Ovary (tissue), 10 donors: ENCODE measurements at places on chromosomes 5 and 9.

- DNase-seq: no peak
- H3K4me3 ChIP-seq: no peak overlapping the region
- no peaks in the 10 kb centered on the region for H3K27me3 ChIP-seq
- H3K27ac ChIP-seq: no peak overlapping the region
Measured at GRCh38 chr9:127346584-127346983, 50.4 kb upstream of the SLC2A8 start.

DNA sequence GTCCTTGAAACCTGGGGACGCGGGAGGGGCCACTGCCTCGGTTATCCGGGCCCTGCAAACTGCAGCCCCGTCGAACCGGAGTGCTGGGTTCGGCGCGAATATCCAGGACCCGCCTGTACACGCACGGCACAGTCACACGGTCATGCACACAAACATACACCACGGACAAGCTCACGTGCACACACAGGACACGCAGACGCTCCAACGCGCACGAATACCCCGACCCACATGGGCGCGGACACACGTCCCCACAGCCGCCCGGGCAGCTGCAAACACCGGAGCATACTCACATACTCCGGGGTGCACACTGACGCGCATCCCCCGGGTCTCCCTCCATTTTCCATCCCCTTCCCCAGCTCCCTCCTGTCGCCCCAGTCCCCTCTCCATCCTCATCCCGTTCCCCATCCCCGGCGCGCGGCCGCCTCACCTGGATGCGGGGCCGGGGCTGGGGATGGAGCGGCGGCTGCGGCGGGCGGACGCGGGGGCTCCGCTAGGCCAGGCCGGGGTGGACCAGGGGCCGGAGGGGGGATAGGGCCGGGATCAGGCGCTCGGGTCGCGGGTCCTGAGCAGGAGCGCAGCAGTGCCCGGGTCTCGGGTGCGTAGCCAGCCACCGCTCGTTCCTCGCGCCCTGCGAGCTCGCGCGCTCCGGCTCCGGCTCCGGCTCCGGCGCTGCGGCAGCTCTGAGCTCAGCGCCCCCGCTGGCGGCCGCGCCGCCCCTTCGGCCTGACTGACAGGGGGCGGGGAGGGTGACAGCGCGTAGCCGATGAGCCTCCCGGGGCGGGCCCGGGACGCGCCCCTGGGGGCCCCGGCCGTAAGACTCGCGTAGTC lies at the start of the genes EIF4E1B and SNCB:
Gene EIF4E1B, plus strand, starts transcription at position 823 of the 828 bp plus-strand sequence. CDS start 12,113 bp downstream, outside the sequence.
Gene SNCB, minus strand, starts transcription at position 682 of the 828 bp plus-strand sequence. CDS start 880 bp downstream, outside the sequence.
- H3K27ac ChIP-seq: no peak within 1 kb of the TSS
- DNase-seq: no peak
- H3K4me1 ChIP-seq: peaks cover 7% of the 10 kb centered on the region
- no peaks in the 10 kb centered on the region for H3K27me3 ChIP-seq
- H3K4me3 ChIP-seq: no peak within 1 kb of the TSS

DNA sequence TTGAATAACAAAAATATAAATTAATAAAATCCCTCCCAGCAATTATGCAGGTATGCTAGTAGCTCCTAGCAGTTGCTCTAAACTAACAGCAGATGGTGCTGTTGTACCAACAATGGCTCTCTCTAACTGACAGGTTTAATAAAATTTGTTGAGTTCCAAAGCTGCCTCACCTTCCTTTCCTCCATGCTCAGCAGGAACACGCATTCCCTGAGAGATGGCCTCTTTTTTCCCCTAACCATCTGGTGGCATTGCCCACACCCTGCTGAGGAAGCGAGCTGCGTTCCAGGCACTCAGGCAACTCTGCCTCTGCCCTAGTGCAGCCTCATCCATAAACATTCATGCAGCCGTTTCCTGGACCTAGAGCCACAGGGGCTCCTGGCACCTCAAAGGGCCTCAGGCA lies 106.2 kb downstream of the KLHL3 start:
- no peak overlapping the region for H3K4me3 ChIP-seq
- DNase-seq: no peak
- H3K27ac ChIP-seq: no peak overlapping the region
- peaks cover 8% of the 10 kb centered on the region for H3K4me1 ChIP-seq

- H3K27me3 ChIP-seq: no peaks in the 10 kb centered on the region
- H3K4me1 ChIP-seq: no peaks in the 10 kb centered on the region
- H3K36me3 ChIP-seq: no peaks in the 10 kb centered on the region
- no peak overlapping the region for H3K4me3 ChIP-seq
- no peak overlapping the region for H3K27ac ChIP-seq
Measured at GRCh38 chr9:18847576-18848275, 185.3 kb downstream of the SAXO1 start.

DNA sequence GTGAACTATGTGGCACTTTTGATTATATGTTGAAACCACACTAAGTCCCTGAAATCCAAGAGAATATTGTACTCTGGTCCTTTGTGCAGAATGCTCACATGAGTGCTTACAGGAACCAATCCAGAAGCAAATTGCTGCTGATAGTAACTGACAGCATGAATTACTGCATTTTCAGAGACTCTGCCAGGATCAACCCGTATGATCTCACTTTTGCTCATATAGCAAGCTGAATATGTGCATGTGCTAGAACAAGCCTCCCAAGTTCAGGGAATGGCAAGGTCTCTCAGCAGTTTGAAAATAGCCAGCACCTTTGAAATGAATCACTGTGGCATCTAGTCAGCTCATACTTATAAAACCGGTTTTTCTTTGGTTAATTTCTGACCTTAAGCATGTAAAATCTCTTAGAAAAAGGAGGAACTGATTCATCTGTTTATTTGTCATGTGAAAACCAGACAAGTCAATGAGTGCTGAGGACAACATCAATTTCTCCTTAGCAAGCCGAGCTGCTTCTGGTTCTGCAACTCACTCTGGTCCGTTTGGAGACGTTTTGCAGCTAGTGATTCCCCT lies 215.7 kb upstream of the ELL2 start:
- no peak overlapping the region for H3K27ac ChIP-seq
- no peak overlapping the region for H3K4me3 ChIP-seq
- H3K36me3 ChIP-seq: no peaks in the 10 kb centered on the region

DNA sequence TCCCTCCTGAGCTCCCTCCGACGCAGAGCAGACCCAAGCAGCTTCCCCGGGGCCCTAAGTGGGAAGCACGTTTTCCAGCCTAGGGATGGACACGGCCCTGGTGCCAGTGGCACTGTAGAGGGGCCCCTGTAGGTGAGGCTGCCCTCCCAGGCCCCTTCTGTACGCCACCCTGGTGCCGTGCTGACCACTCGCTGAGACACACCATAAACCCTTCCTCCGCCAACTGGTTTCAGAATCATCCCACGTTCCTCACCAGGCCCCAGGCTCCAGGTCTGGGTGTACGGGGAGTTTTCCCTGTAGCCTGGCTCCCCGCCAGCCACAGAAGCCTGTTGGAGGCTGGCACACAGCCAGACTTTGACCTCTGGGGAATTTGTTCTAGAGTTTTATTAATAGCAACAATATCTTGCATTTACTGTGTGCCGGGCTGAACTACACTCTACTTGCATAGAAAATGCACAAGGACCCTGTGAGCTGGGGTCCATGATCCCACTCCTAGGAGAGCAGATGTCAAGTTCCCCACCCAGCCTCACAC lies 18.2 kb upstream of the WDR38 start:
- peak; percentile 80 for DNase-seq
- H3K27ac ChIP-seq: no peak overlapping the region
- peaks cover 9% of the 10 kb centered on the region for H3K4me1 ChIP-seq
- no peak overlapping the region for H3K4me3 ChIP-seq
- H3K27me3 ChIP-seq: no peaks in the 10 kb centered on the region

- no peak overlapping the region for H3K27ac ChIP-seq
- H3K4me1 ChIP-seq: no peaks in the 10 kb centered on the region
- H3K4me3 ChIP-seq: no peak overlapping the region
- no peaks in the 10 kb centered on the region for H3K36me3 ChIP-seq
- DNase-seq: no peak
Measured at GRCh38 chr5:77423022-77423750, 68.9 kb downstream of the WDR41 start.

DNA sequence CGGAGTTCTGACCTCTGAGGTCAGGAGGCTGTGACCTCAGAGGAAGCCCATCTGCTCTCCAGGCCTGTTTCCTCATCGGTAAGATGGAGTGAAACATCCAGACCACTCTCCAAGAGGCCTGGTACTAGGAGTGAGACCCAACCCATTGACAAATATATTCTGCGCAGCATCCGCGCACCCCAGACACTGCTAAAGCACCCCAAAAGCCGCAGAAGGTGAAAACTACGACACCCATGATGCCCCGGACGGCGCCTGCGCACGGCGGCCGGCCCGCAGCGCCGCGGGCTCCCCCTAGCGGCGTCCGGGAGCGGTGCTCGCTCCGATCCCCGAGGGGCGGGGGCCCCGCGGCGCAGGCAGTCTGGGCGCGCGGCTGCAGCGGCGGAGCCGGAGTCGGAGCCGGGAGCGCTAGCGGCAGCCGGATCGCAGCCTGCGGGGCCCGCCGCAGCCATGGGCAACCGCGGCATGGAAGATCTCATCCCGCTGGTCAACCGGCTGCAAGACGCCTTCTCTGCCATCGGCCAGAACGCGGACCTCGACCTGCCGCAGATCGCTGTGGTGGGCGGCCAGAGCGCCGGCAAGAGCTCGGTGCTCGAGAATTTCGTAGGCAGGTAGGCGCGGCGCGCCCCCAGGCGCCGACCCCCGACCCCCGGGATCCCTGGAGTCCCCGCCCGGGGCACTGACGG lies at the start of gene DNM1:
Gene DNM1, plus strand, starts transcription at position 356 of the 683 bp plus-strand sequence. Its CDS starts 92 bp downstream, at position 448.
- H3K27ac ChIP-seq: no peak within 1 kb of the TSS
- peak within 1 kb of the TSS; percentile 47 for H3K4me3 ChIP-seq
- peak; percentile 76 for DNase-seq

DNA sequence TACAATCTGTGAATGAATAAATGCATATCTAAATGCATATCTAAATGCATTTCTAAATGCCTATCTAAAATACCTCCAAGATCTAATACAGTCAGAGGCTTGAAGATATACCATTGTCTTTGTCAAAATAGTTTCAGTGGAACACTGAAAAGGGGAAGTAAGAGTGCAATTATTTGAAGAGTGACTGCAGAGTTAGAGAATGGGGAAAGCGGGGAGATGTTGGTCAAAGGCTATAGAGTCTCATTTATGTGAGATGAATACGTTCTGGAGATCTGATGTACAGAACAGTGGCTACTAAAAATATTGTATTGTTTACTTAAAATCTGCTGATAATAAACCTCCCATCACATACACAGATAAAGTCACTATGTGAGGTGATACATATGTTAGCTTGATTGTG lies 1126.2 kb upstream of the CDH9 start:
- no peaks in the 10 kb centered on the region for H3K36me3 ChIP-seq
- H3K27ac ChIP-seq: no peak overlapping the region
- H3K27me3 ChIP-seq: no peaks in the 10 kb centered on the region
- no peak for DNase-seq
- no peak overlapping the region for H3K4me3 ChIP-seq

- peak overlapping the region; percentile 59 for H3K27ac ChIP-seq
- no peaks in the 10 kb centered on the region for H3K36me3 ChIP-seq
- no peak overlapping the region for H3K4me3 ChIP-seq
- DNase-seq: no peak
- H3K4me1 ChIP-seq: peaks cover 11% of the 10 kb centered on the region
Measured at GRCh38 chr9:97564291-97565175, 63.1 kb downstream of the TMOD1 start.

- DNase-seq: no peak
- H3K27me3 ChIP-seq: no peaks in the 10 kb centered on the region
- H3K27ac ChIP-seq: no peak overlapping the region
- peaks cover 6% of the 10 kb centered on the region for H3K4me1 ChIP-seq
- no peaks in the 10 kb centered on the region for H3K36me3 ChIP-seq
Measured at GRCh38 chr9:83469722-83470121, 68.5 kb downstream of the FRMD3 start.

DNA sequence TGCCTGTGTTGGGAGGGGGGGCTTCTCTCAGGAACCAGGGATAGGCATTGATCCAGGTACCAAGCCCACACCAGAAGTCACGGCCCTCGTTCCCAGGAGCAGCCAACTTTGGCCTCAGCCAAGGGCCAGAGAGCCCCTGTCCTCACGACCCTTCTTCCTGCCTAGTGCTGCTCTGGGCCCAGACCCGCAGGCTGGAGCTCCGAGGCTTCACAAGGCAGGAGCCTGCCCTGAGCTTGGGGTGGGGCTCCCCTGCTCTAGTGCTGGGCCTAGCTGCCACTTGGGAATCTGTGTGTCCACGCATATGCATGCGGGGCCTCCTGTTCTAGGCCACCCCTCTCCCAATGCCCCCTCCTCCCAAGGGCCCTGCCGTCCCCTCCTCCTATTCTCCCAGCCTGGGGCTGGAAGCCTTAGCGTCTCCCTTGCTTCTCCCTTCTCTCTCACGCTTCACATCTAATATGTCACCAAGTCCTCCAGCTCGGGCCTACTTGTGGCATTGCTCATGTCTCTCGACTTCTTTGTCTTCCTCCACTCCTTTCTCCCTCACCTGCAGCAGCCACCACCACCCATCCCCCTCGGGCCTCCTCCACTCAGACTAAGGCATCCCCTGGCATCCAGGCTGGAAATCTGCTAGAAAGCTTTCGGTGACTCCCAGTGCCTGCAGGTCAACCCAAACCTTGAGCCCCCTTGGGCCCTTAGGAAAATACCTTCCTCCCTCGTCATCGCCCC lies 3.4 kb downstream of the UNC5A start:
- H3K4me3 ChIP-seq: no peak overlapping the region
- no peaks in the 10 kb centered on the region for H3K36me3 ChIP-seq
- H3K27me3 ChIP-seq: no peaks in the 10 kb centered on the region

- DNase-seq: no peak
- H3K4me1 ChIP-seq: no peaks in the 10 kb centered on the region
- H3K4me3 ChIP-seq: no peak overlapping the region
- H3K36me3 ChIP-seq: no peaks in the 10 kb centered on the region
Measured at GRCh38 chr5:141800617-141801016, 77.6 kb downstream of the PCDH1 start.

DNA sequence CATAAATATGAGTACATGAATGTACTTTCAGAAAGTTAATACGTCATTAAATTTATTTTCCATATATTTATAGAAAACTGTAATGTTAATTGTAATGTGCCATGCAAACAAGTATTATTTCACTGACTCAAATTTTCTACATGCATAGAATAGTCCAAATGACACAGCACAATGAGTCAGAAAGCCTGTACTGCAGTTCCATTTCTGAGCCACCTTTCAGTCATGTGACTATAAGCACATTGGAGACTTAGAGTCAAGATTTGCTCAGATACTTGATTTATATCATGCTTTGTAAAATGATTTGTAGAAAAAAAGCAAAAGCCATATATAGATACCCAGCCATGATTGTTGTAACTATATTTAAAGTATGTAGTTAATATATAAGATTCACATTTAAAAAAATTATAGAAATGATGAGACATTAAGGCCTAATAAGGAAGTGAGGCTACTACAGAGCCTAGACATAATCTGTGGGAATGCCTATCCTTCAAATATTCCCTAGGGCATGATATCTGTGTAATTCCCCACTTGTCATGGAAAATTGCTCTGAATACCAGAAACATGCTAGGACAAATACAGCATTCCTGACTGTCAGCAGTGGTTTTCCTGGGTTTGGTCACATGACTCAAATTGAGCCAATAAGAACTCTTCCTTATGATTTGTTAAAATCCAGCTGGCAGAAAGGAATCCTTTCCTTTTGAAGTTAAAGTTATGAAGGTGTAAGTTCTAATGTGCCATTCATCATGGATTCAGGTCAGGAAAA lies 50.0 kb downstream of the PTPRD start:
- no peak for DNase-seq
- H3K36me3 ChIP-seq: no peaks in the 10 kb centered on the region
- no peaks in the 10 kb centered on the region for H3K4me1 ChIP-seq
- H3K4me3 ChIP-seq: no peak overlapping the region
- H3K27me3 ChIP-seq: no peaks in the 10 kb centered on the region
- no peak overlapping the region for H3K27ac ChIP-seq
